ENCODE measurements at places on chromosomes 7 and 10. TPM values are rescaled to one million over a fixed set of nuclear protein-coding genes. Genes with fewer than 3 reads are reported as not detected.

OR2A14 gene
- not detected for total RNA-seq

GPR15LG gene
- total RNA-seq = 0.64 TPM

MOSPD3 gene
- total RNA-seq = 15.4 TPM

SPDYE2 gene
- not detected for total RNA-seq

NPC1L1 gene
- 1.2 TPM for total RNA-seq

Data from metanephros (tissue), 2 donors.